ENCODE measurements at places on chromosomes 16 and 17. TPM values are rescaled to one million over a fixed set of nuclear protein-coding genes. Genes with fewer than 3 reads are reported as not detected.
A peak's percentile ranks its signal among the peaks of the same experiment; 100 is the strongest.

The RCVRN gene
- not detected for total RNA-seq

The NACA2 gene
- not detected for total RNA-seq

The RNF222 gene
- total RNA-seq, result not detected

The CLDN6 gene
- not detected for total RNA-seq

The IGF2BP1 gene
- total RNA-seq, result not detected

The SAP30BP gene
- total RNA-seq, result 77.0 TPM

The PDIA2 gene
- total RNA-seq, result 0.23 TPM

The MYO15A gene
- total RNA-seq, result 0.33 TPM

The UTS2R gene
- not detected for total RNA-seq

DNA sequence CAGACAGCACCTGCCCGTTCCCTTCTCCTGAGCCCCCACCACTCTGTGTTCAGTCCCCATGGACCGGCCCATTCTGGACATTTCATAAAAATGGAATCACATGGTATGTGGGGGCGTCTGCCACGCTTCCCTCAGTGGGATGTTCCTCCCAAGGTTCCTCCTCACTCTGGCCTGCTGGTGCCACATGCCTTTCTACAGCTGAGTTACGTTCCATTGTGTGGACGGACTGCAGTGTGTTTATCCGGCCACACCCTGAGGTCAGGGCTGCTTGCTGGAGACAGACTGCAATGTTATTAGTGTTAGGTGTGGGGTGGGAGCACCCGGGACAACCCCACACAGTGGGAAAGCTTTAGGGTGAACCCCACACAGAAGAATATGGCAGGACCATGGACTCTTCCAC, 5.9 kb upstream of the AATK start:
- DNase-seq, result no peak

DNA sequence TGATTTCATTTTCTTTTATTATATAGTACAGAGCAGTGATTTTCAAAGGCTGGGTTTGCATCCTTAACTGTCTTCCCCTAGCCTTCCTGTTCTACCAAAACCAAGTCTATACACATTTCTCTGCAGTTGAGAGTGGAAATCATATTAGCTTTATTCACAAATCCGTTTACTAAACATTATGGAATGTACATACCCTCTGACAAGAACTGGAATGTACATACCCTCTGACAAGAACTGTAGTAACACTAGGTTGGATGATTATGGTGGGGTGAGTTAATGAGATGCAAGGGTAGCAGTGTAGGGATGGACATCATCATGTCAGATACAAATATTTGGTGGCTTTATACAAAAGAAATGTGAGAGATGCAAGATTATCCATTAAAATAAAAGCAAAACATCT, 154.8 kb downstream of the CYB561 start:
- DNase-seq, result no peak

GRCh38 chr16:84461029-84461412, 43.4 kb downstream of the MEAK7 start:
- no peak for DNase-seq

DNA sequence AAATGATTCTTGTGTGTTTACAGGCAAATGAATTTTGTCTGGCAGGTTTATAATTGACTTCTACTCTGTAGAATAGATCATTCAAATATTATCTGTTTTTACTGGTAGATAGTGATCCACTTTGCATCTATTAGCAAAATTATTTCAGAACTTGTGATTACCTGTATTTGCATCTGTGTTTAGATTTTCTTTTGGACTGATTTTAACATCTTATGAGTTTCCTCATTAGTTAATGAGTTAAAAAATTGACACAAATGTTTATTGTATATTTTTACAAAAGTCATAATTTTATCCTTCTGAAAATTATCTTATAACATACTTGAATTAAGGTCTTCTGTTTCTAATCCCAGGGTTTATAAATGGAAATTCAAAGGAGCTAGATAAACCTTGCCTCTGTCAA, 132.0 kb upstream of the KCNJ16 start:
- no peak for DNase-seq

DNA sequence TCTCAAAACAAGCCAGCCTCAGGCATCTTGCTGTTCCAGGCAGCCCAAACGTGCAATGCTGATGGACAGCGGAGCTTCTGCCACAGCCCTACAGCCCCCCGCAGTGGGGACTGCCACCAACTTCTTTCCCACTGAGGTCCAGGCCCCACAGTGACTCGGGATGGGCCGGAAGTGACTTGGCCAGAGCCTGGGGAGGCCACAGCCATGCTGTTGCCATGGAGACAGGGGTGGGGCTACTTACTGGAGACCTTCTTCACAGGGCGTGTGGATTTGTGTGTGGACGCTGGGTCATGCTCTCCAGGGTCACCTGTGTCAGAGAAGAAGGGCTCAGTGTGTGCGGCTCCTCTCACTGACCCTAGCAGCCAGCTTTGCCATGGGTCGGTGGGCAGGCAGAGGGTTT, 15.0 kb downstream of the TRIM25 start:
- DNase-seq, result no peak

- DNase-seq, result no peak
Observed at GRCh38 chr16:53433509-53433908, 762 bp upstream of the RBL2 start.

GRCh38 chr17:62757500-62757951, 50.6 kb downstream of the MARCHF10 start:
- no peak for DNase-seq

DNA sequence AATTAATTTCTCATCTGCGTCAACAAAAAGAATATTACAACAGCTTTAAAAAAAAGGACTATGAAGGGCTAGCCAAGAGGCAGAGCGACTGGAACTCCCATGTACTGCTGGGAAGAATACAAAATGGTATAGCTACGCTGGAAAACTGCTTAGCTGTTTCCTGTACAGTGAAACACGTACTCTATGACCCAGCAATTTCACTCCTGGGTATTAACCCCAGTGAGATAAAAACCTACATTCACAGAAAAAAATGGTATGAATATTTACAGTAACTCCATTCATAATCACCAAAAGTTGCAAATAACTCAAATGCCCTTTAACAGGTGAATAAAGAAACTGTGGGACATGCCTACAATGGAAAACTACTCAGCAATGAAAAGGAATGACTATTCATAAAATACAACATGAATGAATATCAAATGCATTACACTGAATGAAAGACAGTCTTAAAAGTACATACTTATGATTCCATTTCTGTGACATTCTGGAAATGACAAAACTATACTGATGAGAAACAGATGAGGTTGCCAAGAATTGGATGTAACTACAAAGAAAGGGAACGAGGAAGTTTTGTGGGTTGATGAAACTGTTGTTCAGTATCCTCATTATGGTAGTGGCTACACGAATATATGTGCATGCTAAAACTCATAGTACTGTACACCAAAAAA, 27.6 kb downstream of the CMTM4 start:
- DNase-seq, result no peak

- no peak for DNase-seq
Observed at GRCh38 chr16:87554754-87555427, 47.4 kb upstream of the JPH3 start.

GRCh38 chr17:58289869-58290268, 9.1 kb upstream of the MPO start:
- peak; percentile 24 for DNase-seq

DNA sequence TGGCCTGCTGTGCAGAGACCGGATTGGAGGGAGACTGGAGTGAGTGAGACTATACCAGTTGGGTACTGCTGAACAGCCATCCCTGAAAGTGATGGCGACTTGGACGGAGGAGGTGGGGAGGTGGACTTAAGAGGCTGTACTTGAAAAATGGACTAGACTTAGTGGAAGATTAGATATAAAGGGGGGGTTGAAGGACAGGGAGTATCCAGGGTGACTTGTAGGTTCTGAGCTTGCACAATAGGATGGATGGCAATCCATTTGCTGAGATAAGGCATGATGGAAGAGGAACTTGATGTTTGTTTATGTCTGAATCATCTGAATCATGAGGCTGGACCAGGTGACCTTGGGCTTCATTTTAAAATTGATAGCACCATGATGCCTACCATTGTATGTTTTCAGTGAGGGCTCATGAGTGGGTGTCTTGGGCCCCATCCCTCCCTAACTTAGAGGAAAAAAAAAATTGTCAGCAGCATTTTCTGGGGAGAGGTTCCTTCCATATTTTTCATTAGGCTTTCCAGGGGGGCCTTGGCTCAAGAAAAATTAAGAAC, 41.2 kb downstream of the PRKCA start:
- DNase-seq, result no peak

- DNase-seq, result no peak
Observed at GRCh38 chr16:49755313-49755620, 100.6 kb downstream of the ZNF423 start.

GRCh38 chr17:21517538-21518293, 141.6 kb downstream of the KCNJ12 start:
- no peak for DNase-seq

GRCh38 chr16:57639172-57639887, 10.9 kb downstream of the ADGRG1 start:
- no peak for DNase-seq

DNA sequence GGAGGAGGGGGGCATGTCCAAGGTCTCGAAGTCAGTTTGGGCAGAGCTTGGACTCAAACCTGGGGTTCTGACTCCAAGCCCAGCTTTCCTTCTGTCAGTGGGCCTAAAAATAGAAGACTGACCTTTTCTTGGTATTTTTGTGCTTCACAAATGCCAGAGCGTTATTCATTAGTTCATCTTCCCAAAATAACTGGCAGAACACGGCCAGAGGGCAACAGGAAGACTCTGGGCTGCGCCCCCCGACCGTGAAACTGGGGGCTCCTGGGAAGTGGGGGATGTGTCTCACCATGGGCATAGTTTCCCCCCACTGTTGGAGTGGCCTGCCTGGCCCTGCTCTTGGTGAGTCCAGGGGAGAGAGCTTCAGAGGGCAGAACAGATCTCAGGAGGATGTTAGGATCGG, 94.0 kb downstream of the SOCS1 start:
- DNase-seq, result no peak

GRCh38 chr16:3952737-3953131, 72.2 kb upstream of the CREBBP start:
- DNase-seq, result no peak

- no peak for DNase-seq
Observed at GRCh38 chr17:31328160-31328535, 6.7 kb upstream of the EVI2A start.

DNA sequence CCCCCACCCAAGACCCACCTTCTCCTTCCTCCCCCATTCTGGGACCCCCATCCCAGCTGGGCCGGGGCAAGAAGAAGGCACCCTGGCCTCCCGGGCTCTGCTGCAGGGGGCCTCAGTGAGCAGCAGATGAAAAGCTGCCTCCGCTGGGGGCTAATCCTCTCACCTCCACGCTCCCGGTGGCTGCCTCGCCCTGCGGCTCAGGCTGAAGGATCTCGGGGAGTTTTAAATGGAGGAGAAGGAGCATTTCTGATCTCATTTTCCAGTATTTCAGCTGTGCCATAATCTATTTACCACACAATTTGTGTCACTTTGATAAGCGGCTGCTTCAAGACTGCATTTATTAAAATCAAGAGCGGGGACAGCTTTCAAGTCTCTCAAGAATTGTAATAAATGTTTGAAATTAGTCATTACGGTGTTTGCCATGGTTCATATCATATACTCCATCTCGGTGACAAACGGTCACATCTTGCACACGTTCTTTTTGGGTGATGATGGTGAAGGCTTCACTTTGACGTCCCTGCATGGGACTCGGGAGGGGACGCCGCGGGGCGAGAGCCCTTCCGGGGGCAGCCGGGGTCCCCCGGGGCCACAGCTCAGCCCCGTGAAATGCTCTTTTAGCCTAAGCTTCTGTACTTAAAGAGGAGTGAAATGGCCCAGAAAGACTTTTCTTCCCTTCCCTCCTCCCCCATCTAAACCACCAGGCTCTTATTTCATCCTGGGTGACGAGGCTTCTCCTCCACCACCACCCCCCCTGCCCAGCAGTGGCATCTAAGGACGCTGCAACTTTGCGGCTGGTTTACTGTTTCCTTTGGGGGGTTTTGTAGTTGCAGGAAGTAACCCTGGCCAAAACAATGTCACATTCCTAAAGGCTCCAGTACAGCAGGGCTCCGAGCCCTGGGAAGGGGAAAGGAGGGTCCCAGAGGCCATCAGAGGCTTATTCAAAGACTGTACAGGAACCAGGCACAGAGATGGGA, 313.1 kb upstream of the TNRC6C start:
- DNase-seq, result no peak

DNA sequence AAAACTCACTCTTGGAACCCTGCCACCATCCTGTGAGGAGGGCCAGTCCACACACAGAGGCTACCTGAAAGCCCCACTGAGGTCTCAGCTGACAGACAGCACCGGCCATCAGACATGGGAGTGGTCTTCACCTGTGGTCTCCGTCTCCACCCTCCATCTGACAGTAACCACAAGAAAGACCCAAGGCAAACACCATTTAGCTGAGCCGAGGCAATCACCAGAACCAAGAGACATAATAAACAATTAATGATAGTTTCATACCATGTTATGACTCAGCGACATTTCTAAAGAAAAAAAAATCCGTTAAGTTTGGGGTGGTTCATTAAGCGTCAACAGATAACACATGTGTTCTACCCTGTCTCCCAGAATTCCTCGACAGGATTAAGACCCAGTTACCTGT, 6.1 kb upstream of the EVPLL start:
- DNase-seq, result no peak

- no peak for DNase-seq
Observed at GRCh38 chr16:57388359-57389086, 16.0 kb upstream of the CCL17 start.

- DNase-seq, result no peak
Observed at GRCh38 chr16:79621027-79621426, 20.5 kb upstream of the MAF start.

GRCh38 chr16:85142771-85143211, 30.5 kb upstream of the CIBAR2 start:
- DNase-seq, result no peak

GRCh38 chr16:56664506-56664905, 3.4 kb downstream of the MT1G start:
- no peak for DNase-seq

- no peak for DNase-seq
Observed at GRCh38 chr17:19333132-19333440, 29.4 kb downstream of the B9D1 start.

GRCh38 chr17:45345554-45346215, 28.9 kb upstream of the MAP3K14 start:
- no peak for DNase-seq

- no peak for DNase-seq
Observed at GRCh38 chr16:29012913-29013553, 28.2 kb downstream of the LAT start.

GRCh38 chr16:86405319-86405718, 105.0 kb upstream of the FOXF1 start:
- no peak for DNase-seq
